ENCODE measurements at places on chromosomes 11 and 22.
A peak's percentile ranks its signal among the peaks of the same experiment; 100 is the strongest.

GRCh38 chr11:39247570-39248137, 2211.8 kb downstream of the LRRC4C start:
- no peak overlapping the region for H3K4me3 ChIP-seq
- H3K36me3 ChIP-seq, result no peaks in the 10 kb centered on the region
- no peaks in the 10 kb centered on the region for H3K27me3 ChIP-seq
- DNase-seq, result no peak
- H3K4me1 ChIP-seq, result no peaks in the 10 kb centered on the region
- no peak overlapping the region for H3K27ac ChIP-seq

- no peaks in the 10 kb centered on the region for H3K27me3 ChIP-seq
- H3K36me3 ChIP-seq, result no peaks in the 10 kb centered on the region
- no peak overlapping the region for H3K27ac ChIP-seq
- H3K4me1 ChIP-seq, result no peaks in the 10 kb centered on the region
- no peak for DNase-seq
These were observed 82.2 kb upstream of the PRODH start for GRCh38 chr22:19018256-19018655.

- H3K4me3 ChIP-seq, result no peak overlapping the region
- DNase-seq, result no peak
- H3K36me3 ChIP-seq, result no peaks in the 10 kb centered on the region
- H3K4me1 ChIP-seq, result peaks cover 6% of the 10 kb centered on the region
- H3K27ac ChIP-seq, result no peak overlapping the region
These were observed 29.4 kb downstream of the APOL6 start for GRCh38 chr22:35677460-35678187.

GRCh38 chr22:43731988-43732387, 80.1 kb downstream of the EFCAB6 start:
- H3K27ac ChIP-seq, result no peak overlapping the region
- H3K27me3 ChIP-seq, result no peaks in the 10 kb centered on the region
- H3K4me1 ChIP-seq, result no peaks in the 10 kb centered on the region
- no peak for DNase-seq
- no peak overlapping the region for H3K4me3 ChIP-seq

GRCh38 chr22:37967637-37968451, 14.3 kb downstream of the POLR2F start:
- no peaks in the 10 kb centered on the region for H3K27me3 ChIP-seq
- peaks cover 76% of the 10 kb centered on the region for H3K4me1 ChIP-seq
- no peak for DNase-seq
- H3K4me3 ChIP-seq, result peak overlapping the region; percentile 25
- H3K36me3 ChIP-seq, result peaks cover 14% of the 10 kb centered on the region

DNA sequence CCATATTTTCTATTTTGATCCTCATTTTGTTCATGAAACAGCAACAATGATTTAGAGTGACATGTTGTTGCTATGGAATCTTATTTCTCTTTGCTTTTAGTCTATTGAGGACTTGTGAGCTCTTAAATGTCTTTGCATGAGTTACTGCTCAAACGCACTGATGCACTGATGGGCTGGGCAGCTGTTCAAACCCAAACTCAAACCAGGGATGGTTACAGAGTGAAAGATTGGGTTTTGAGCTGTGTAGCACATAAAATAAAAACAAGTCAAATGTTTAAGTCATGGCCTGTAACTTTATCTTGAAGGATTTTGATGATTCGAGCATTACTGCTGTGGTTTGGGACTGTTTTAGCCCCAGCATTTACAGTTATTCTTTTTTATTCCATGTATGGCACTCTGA, 20.1 kb upstream of the NCAM1 start:
- H3K27ac ChIP-seq, result no peak overlapping the region
- no peaks in the 10 kb centered on the region for H3K36me3 ChIP-seq
- H3K4me1 ChIP-seq, result no peaks in the 10 kb centered on the region

DNA sequence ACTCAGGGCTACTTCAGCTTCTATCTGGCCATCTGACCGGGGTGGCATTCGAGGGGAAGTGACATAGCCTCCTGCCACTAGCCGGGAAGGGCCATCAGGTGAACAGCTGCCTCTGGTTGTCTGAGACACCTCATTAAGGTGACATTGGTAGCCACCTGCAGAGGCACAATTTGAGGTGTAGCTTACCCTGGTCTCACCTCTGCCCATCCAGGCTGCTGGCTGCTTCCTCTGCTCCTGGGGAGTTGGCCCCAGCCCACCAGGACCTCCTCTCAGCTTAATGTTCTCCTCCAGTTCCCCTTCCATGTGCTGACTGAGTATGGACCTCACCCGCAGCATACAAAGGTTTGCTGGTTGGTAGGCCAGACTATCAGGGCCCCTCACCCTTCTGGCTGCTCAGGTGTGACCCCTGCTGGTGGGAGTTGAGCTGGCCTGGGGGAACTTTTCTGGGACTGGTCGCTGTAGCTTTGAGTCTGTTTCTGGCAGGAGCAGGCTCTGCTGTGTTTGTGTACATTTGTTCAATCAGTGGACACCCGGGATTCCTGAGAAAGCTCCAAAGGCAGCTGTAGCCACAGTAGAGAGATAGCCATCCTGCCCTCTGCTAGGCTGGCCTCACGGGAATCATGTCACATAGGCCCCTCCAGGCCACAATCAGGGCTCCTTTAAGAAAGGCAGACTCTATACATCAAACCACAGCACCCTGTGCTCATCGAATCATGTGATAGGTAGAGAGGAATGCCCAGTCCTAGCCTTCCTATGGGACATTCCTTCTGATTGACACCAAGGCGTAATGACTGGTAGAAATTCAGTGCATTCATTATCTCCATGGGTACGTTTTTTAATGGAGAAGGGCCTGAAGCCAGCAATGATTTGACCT, 295.1 kb upstream of the PLET1 start:
- H3K4me1 ChIP-seq, result no peaks in the 10 kb centered on the region
- H3K36me3 ChIP-seq, result no peaks in the 10 kb centered on the region
- peaks cover 1% of the 10 kb centered on the region for H3K27me3 ChIP-seq
- H3K4me3 ChIP-seq, result no peak overlapping the region
- H3K27ac ChIP-seq, result no peak overlapping the region
- DNase-seq, result peak; percentile 21
